Hematopoietic multipotent progenitor cell (in vitro differentiated cells): ENCODE measurements at places on chromosomes 7 and 10. TPM values are rescaled to one million over a fixed set of nuclear protein-coding genes. Genes with fewer than 3 reads are reported as not detected.

- DNase-seq = no peak
These were observed 4.9 kb downstream of the TMEM270 start for GRCh38 chr7:73865738-73866445.

- peak; percentile 35 for DNase-seq
These were observed 58.9 kb downstream of the SH2D4B start for GRCh38 chr10:80596391-80597257.

GRCh38 chr7:37336259-37336658 lies 112.4 kb downstream of the ELMO1 start:
- DNase-seq = no peak

DNA sequence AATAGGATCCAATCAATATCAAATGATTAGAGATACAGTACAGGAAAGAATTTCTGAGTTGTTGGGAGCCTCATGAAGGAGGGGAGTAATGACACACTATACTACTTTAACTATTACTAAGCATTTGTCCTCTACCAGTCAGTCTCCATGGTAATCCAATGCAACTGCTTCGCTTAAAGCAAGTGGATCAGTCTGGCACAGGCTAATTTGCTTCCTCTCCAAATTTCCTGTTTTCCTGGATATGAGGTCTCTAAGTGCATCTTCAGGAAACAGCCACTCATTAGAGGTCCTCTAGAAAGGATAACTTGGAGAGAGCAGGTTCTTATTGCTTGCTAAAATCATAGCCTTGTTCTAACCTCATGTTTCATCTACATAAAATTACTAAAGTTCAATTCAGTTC lies 8.4 kb upstream of the SEPTIN7 start:
- no peak for DNase-seq

- no peak for DNase-seq
These were observed 311.9 kb upstream of the GNAI1 start for GRCh38 chr7:79822620-79823240.

MRC1 gene
- 0.27 TPM for total RNA-seq

DNA sequence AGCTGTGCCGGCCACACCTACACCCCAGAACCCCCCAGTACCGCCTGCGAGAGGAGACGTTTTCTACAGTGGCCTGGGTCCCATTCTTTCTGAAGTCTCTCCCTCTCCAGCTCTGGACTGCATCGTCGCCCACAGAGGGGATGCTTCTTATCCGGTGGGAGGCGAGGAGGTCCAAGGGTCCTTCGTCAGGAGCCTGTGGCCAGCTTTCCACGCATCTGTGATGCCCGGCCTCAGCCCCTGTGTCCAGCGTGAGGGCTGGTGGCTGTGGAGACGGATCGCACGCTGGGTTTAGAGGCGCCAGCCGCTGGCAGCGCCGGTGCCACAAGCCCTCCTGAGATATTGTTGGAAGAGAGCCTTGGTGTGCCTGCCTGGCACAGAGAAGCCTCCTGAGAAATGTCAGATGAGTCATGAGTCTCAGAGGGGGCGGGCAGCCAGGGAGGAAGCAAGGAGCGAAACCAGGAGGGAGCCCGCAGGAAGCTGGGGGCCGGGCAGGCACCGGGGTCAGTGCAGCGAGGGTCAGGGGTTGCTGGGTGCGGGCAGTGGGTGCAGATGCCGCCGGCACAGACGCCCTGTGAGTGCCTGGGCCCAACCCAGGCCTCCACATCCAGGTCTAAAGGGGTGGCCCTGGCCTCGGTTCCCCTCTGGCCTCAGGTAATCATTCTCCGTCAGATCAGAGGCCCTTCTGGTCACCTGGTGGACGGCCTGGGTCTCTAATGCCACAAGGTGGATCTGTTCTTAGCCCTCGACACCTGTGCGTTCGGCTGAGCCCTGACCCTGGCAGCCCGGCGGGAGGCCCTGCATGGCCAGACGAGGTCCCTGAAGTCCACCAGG lies 86.0 kb upstream of the DIP2C start:
- no peak for DNase-seq

GRCh38 chr7:80634505-80634904 lies 3.9 kb upstream of the CD36 start:
- DNase-seq = no peak

DNA sequence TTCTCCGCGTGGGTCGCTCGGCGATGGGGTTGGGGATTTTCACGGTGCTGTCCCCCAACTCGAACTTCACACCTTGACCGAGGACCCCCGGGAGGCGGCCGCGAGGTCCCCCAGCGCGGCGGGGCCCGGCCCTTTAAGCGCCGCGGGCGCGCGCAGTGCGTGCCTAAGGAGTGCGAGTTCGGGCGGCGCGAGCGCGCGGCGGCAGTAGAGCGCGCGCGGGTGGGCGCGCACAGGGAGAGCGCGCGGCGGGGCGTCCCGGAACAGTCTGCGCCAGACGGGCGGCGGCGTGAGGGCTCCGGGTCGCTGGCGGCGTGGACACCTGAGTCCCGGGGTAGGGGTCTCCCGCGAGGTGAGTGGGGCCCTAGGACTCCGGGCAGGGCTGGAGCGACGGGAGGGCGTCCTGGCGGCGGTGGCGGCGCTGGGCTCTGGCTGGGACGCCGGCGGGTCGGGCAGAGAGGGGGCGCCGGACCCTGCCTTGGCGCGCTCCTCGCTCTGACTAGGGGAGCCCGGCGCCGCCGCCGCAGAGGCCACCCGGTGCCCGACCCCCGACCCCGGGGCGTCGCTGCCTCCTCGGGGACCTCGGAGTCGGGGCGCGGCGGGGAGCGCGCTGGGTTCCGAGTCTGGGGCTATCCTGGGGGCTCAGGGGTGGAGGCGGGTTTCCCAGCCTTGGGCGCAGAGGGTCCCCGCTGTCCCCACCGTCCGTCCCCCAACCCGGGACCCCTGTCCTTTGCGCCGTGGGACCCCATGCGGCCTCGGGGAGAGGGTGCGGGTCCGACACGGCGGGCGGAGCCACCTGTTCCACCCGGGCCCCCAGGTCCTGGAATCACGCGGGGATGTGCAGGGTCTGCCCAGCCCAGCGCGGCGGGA lies at the start of gene PROSER2:
Gene PROSER2, plus strand, starts transcription at position 235 of the 867 bp plus-strand sequence. CDS start 28,722 bp downstream, outside the sequence.
- DNase-seq = peak; percentile 72

DNA sequence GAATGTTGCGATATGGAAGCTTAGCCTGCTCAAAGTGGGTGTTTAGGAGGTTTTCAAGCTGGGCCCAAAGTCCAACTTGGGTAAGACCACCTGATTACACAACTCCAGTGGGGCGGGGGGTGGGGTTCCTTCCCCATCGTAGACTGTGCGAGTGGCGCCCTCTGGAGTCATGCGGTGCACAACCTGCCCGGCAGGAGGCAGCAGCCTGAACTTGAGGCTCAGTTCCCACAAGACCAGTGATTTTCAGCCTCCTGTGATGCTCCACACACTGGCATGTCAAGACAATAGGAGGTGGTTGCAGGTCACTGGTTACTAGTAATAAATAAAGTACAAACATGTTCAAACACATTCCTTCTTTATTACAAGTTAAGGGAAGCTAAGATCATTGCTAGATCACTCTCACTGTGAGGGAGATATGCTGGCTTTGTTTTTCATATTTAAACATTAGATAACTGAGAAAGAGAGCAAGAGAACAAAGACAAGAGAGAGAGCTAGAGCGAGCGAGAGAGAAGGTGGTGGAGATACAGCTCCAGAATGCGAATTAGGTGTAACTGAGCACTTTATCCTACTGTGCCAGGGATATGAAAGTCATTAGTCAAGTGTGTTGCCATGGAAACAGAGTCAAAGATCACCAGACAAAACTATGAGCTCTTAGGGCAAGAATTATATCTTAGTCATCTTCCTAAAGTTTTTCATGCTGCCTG lies 97.4 kb upstream of the BMPER start:
- DNase-seq = no peak

DNA sequence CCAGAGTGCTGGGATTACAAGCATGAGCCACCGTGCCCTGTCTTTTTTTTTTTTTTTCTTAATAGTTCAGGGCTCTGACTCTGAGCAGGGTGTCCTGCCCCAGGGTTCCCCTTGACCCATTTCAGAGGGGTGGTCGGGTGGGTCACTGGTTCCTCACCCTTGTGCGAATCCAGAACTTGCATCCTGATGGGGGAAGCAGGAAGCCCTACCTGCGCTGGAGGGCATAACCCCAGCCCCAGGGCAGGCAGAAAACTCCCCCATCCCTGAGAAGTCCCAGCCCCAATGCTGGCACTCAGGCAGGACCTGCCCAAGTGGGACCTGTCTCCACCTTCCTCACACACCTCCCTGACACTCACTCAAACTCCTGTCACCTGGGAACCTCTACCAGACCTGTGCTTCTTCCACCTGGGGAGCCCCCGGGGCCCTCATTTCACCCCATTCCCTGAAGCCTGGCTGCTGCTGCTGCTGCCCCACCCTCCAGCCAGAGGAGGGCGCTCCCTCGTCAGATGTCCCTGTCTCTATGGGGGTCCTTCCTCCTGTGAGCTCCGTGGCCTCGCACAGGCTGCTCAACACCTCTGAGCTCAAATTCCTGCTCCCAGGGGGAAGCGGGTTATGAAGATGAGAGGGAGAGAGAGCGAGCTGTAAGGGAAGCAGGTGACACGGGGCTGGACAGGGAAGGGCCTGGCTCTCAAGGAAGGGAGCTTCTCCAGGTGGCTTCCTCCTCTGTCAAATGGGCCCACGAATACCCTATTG lies 15.1 kb upstream of the ZNF273 start:
- peak; percentile 80 for DNase-seq

DNA sequence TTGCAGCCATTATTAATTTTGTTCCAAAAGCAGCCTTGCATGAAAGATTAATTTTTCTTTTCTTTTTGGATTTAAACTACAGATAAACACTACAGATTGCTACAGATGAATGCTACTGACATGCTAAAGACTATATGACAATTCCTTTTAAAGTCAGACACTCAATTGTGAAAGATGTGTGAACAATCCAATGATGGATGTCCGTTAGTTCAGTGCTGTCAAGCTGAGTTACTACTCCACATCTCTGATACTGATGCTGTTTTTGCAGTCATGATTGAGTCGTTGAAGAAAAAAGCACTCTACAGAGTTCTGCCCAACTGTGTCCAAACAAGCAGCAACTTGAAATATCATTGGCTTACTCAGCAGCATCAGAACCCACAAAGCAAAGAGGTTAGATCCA lies 146.8 kb downstream of the OTUD1 start:
- no peak for DNase-seq

EBF3 gene
- not detected for total RNA-seq

GRCh38 chr7:28674359-28674782 lies 262.1 kb downstream of the CREB5 start:
- DNase-seq = no peak

GRCh38 chr10:50260791-50261281 lies 9.5 kb upstream of the ASAH2 start:
- no peak for DNase-seq

- DNase-seq = no peak
These were observed 334.3 kb downstream of the LRMDA start for GRCh38 chr10:75765789-75766096.

SOSTDC1 gene
- total RNA-seq = under 0.01 TPM

GRCh38 chr7:665736-666453 lies 60.6 kb upstream of the DNAAF5 start:
- DNase-seq = no peak

TAS2R41 gene
- 1.3 TPM for total RNA-seq

FEZF1 gene
- total RNA-seq = not detected

DNA sequence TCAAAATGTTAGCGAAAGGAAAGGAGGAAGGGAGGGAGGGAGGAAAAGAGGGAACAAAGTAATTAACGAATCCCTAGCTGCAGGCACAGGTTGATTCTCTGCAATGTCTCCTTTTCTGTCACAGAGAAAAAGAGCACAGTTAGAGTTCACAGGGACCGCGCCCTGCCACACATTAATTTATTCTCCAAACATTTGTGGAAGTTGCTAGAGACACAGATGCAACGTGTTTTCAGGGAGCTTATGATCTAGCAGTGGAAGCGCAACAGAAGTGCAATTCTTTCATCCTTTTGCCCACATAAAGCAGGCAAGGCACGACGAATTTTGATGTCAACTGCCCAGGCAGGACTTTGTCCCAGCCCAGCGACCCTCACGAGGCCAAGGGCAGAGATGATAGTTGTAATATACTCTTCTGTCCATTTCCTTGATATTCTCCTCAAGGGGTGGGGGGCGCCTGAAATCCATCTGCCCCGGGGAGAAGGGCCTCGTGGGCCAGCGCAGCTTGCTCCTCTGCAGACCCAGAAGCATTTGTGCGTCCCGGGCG lies 101.7 kb upstream of the ZNF438 start:
- DNase-seq = no peak

- DNase-seq = no peak
These were observed 1064.1 kb upstream of the GHITM start for GRCh38 chr10:83075016-83075814.

DNA sequence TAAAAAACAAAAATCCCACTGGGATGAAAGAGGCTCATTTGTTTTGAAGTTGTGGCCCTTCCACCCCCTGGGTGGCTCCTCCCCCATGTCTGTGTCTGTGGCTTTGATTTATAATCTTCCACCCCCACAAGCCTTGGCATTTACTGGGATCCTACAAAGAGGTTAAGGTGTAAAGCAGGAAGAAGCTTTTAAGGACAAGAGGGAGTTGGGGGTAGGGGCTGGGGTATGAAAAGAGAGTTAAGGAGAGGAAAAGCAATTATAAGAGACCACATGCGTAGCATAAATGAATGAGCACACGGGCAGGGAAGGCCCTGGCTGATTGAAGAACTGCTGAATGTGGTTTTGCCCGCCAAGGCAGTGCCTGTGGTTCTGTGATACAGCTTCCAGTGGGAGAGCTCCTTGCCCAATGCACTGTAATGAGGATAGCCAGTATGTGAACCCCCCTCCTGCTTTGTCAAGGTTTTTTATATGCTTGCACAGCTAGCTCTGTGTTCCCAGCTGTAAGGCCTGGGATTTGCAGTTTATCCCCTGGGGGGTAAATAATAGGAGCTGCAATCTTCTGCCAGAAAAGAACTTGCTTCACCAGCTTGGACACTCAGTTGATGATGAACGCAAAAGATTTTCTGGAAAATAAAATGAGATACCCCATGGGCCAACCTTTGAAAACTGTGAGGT lies 34.7 kb upstream of the KMT2E start:
- no peak for DNase-seq

- DNase-seq = no peak
These were observed 156.9 kb upstream of the C7orf33 start for GRCh38 chr7:148433521-148434180.

DNA sequence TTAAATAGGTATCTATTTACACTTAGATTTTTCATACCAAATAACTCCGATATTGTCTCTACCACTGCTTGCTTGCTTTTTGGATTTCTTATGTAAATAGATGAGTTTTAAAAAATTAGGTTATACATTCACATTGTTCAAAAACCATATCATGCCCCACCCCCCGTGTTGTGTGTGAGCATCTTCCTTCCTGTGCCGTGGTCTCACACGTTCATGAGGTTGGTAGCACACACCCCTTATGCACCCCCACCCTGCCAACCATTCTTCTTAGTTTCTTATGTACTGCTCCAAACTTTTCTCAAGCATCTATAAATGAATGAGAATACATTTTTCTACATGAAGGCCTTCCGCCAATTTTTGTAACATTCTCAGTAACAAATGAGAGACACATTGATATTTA lies 115.6 kb downstream of the FANK1 start:
- no peak for DNase-seq

DNA sequence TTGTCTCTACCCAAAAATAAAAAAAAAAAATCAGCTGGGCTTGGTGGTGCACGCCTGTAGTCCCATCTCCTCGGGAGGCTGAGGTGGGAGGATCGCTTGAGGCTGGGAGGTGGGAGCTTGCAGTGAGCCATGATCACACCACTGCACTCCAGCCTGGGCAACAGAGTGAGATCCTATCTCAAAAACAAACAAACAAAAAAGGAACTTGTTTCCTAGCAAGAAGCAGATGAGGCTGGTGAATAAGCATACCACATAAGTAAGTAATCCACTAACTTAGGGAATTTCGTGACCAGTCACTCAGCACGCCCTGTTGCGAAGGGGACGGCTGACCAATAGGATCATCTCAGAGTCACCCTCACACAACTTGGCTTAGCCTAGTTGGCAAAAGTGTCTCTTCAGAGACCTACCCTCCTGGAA lies 64.6 kb downstream of the CUX1 start:
- DNase-seq = no peak

GPR15LG gene
- not detected for total RNA-seq

- DNase-seq = peak; percentile 35
These were observed 93.0 kb upstream of the SLC25A13 start for GRCh38 chr7:96414931-96415292.
